ENCODE measurements at places on chromosomes 2 and 18.

DNA sequence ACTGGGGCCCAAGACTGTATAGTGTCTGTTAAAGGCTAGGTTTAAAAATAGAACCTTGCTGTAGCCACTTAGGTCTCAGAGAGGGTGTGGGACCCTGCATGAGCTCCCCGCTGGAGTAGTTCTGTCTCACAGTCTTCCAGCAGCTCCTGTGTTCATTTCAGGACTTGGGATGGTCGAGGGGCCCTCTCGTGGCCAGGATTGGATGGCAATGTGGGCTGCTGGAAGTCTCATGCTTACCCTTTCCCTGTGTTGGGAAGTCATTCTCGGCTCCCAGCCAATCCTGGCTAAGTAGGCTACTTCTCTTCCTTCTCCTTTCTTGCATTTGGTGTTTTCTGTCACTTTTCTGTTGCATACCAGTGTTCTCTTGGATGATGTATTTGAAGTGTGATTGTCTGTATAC lies 284.0 kb upstream of the GCFC2 start:
- DNase-seq: no peak

- DNase-seq: no peak
These were observed 53.1 kb downstream of the CHRNA1 start for GRCh38 chr2:174711206-174711605.

DNA sequence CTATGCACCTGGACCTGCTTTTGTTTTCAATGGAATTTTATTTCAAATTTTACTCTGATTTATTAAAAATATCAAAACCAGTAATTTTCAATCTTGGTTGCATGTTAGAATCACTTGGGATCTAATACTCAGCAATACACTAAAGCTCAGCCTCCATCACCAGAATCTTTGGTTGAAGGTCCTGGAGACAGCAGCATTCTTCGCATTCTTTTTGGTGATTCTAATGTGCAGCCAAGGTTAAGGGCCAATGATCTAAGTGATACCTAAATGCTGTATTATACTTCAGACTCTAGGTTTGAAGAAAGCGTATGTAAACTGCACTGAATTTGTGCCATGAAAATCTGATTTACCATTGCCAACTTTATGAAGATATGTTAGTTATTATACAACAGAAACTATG lies 493.1 kb downstream of the XIRP2 start:
- DNase-seq: no peak

DNA sequence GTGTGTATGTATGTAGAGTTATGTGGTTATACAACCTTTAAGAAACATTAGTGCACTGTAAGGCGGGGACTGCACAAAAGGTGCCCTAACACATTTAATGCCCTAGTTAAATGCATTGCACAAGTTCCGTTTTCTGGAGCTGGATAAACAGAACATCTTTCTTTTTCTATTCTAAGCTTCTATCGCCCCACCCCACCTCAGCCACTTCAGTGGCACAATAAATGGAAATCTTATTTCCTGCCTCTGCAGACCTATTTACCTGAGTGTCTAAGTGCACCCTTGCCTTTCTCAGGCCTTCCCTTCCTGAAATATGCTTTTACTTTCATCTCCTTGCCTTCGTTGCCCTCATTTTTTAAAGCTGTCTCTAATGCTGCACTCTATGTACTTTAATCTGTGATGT lies 123.5 kb downstream of the TANC1 start:
- no peak for DNase-seq

- peak; percentile 5 for DNase-seq
These were observed at the start of gene CYBRD1 for GRCh38 chr2:171522052-171522787. TSS of gene CYBRD1 (plus strand) at chr2:171522474. CDS start at chr2:171522546, 72 bp downstream.

- DNase-seq: peak; percentile 59
These were observed 5.8 kb downstream of the HDLBP start for GRCh38 chr2:241309684-241310117.

DNA sequence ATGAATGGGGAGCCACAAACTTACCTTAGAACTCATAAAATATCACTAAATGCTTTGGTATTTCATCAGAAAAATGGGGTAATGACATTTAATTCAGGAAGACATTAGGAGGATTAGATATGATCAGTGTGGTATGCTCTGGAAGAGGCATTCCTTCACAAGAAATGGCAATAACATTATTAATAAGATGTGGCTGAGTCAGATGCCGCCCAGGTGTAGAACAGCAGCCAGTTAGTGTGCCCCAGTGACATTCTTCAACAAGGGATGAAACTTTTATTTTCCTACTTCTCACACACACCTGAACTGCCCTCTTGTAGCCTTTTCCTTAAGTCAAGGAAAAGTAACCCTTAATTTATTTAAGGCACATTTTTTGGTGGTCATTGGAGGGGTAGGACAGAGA lies 69.2 kb upstream of the DYNAP start:
- DNase-seq: no peak

- DNase-seq: no peak
These were observed 106.4 kb upstream of the HNRNPA3 start for GRCh38 chr2:177106212-177106611.

DNA sequence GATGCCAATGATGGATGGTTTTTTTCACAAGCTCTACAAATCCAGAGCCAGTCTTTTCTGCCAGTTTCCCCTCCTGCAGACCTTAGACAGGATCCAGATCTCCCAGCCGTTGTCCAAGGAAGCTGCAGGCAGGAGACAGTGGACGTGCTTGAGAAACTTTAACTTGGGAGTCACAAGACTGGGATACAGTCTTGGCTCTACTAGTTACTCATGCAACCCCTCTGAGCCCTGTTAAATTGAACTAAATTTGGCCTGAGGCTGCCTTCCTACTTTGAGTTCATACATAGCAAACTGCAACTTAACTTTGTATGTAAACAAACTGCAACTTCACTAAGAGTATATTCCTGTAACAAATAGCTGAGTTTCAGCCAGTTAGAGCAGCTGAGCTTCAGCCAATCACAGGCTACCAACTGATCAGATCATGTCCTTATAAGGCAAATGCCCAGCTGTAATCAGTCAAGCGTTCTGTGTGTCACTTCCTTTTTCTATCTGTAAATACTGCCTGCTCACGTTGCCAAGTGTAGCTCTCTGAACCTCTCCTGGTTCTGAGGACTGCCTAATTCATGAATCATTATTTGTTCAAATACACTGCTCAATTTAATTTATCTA lies 140.9 kb downstream of the CAPN13 start:
- no peak for DNase-seq

All from stimulated activated CD4-positive, alpha-beta T cell treated with anti-CD3 and anti-CD28 coated beads, Interleukin-4, amount 100 ng/mL, for 48 hours (primary cell).